ENCODE measurements at places on chromosomes 5 and 9.

- no peak for DNase-seq
Measured at GRCh38 chr9:77507212-77507961, 140.7 kb downstream of the GNA14 start.

DNA sequence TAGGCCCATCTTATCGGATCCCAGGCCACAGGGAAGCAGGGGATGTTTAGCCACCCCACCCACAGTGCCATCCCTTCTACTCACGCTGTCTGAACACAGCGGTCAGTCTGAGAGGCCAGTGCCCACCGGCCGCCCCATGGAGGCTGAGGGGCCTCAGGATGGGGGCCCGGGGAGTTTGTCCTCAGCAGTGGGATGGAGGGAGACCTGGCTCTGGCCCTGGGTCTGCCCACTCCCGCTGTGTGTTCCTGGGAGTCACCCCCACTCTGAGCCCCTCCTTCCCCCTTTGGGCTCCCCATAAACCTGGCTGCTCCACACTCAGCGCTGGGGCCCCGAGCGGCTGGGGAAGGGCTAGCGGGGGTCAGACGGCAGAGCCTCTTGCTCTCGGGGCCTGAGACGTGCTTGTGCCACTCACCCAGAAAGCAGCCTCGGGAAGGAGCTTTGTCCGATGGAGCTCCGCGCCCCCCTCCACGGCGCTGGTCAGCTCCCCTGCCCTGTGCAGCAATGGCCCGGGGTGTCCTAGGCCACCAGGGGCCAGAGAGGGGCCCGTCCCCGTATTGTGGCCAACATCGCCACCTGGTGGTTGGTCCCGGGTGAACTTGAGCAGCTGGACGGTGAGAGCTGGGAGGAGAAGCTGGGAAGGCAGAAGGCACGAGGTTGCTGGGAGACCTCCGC lies 10.9 kb upstream of the LAMC3 start:
- peak; percentile 60 for DNase-seq

DNA sequence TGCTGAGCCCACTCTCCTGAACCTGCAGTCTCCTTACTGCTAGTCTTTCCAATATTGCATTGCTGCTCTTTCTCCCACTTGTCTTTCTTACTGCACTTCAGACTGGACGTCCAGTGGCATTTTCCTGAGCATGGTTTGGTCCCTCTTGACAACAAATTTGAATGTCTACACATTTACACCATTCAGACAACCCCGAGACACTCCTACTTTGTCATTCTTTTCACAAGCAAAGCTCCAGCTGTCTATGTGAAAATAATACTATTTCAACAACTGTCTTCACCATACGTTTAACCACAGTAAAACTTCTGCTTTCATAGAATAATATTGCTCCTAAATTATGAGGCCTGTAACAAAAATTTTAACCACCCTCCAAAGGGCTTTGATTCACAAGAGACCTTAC lies 10.4 kb upstream of the APTX start:
- no peak for DNase-seq

- DNase-seq, result no peak
Measured at GRCh38 chr5:55440188-55440646, 94.5 kb downstream of the PLPP1 start.

- no peak for DNase-seq
Measured at GRCh38 chr5:112445626-112446350, 26.7 kb upstream of the EPB41L4A start.

DNA sequence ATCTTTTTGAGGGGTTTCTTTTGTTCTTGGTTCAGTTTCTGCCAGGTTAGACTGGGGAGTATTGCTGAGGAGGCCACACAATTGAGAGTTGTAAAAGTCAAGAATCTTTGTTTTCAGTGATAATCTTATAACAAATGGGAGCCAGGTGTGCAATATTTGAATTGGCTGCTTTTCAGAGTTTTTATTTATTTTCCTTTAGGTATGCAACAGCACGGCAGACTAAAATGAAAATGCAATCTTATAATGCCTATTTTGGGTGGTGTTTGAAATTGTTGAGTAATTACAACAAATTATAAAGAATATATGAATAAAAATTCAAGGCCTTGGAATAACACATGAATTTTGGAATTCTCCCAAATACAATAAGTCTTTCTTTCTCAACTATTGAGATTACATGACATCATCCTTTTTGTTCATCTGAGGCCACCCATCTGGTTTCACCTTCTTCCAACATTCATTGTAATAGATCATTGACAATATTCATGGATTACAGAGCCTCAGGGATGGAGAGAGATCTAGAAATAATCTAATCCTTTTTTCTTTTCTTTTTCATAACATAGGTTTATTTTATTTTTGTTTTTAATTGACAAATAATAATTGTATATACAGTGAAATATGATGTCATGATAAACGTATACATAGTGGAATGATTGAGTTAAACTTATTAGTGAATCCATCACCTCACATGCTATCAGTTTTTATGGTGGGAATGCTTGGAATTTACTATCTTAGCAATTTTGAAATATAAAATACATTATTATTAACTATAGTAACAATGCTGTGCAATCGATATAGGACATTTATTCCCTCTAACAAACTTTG lies 1061.0 kb downstream of the NR2F1-AS1 start:
- no peak for DNase-seq

- DNase-seq, result no peak
Measured at GRCh38 chr5:17991775-17992174, 357.5 kb downstream of the TAF11L14 start.

DNA sequence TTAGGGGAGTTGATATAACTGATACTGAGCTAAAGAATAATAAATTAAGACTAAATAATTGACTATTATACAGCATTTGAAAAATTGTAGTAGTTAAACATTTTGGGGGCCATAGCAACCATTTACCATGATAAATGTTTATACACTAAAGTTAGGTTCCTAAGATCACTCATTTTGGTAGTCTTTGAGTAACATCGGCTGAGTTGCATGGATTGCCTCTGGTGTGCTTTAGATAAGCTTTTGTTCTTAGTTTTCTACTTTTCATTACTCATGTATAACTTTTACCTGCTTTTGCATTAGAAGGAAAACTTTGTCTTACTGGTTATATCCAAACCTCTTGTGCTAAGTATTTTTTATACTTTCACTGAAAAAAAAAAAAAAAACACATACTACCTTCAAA lies 101.2 kb downstream of the SLC44A1 start:
- DNase-seq, result no peak

DNA sequence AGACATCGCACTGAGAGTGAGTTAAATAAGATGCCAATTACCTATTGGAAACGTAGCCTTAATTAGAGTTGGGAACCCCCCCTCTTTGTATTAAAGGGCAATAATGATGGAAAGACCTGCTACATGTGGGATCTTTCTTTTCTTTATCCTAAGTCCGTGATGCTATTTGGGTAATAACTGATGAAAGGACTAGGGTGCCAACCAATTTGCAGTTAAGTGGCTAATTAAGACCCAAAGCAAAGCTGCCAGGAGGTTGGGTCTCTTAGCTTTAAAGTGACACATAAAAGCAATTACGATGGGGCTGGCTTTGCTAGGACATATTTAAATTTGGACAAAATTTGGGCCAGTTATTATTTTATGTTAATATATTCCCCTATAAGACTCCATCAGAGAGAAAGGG lies 728.8 kb downstream of the NR2F1-AS1 start:
- DNase-seq, result no peak

- DNase-seq, result no peak
Measured at GRCh38 chr9:2657427-2657826, 35.8 kb downstream of the VLDLR start.

- DNase-seq, result no peak
Measured at GRCh38 chr5:157196045-157196444, 15.4 kb downstream of the ITK start.

GRCh38 chr5:138492560-138493045 lies 27.3 kb downstream of the EGR1 start:
- no peak for DNase-seq

DNA sequence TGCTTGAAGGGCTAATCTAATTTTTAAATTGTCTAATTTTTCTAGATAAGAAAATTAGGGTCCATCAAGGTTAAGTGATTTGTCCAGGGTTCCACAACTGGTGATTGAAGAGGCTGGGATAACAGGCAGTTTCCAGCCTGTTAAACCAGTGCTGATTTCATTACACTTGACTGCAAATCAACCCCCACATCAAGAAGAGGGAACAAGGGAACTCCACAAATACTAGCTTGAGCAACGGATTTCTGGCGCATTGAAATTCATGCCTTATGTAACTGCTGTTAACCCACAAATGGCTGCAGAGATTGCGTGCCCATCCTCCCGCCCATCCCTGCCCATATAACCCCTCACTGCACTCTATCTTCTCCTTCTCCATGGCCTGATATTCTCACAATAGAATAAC lies 10.0 kb downstream of the PLPPR1 start:
- no peak for DNase-seq

DNA sequence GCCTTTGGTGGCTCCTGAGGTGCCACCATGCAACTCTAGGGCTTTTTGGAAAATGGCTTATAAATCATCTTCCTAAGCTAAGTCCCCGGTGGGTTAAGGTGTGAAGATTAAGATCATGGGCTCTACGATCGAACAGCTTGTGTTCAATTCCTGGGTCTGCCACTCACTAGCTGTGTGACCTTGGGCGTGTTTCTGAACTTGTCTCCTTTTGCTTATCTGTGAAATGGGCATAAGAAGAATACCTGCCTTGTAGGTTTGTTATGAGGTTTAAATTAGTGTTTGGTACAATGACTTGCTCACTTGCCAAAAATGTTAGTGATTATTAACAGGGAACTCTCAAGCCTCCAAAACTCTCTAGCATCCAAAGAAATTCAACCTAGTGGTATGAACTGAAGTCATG lies 119.2 kb upstream of the PITX1 start:
- DNase-seq, result no peak

- no peak for DNase-seq
Measured at GRCh38 chr9:83425240-83425639, 113.0 kb downstream of the FRMD3 start.

DNA sequence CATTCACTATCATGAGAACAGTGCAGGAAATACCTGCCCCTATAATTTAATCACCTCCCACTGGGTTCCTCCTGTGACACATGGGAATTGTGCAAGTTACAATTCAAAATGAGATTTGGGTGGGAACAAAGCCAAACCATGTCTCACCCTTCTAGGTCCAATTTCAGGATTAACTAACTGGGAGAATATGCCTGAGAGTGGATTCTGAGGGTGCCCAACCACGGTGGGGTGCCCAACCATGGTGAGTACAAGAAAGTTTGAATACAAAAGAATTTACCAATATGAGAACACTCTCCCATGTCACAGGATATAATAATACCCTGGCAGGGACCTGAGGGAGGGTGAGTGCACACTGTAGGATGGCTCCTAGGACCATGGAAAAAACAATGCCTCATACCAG lies 17.2 kb upstream of the GDA start:
- DNase-seq, result no peak

- no peak for DNase-seq
Measured at GRCh38 chr5:11139217-11139865, 378.3 kb upstream of the DAP start.

- DNase-seq, result no peak
Measured at GRCh38 chr5:9512457-9512856, 33.4 kb downstream of the SEMA5A start.

GRCh38 chr9:135066291-135066690 lies 21.2 kb upstream of the OLFM1 start:
- DNase-seq, result no peak

DNA sequence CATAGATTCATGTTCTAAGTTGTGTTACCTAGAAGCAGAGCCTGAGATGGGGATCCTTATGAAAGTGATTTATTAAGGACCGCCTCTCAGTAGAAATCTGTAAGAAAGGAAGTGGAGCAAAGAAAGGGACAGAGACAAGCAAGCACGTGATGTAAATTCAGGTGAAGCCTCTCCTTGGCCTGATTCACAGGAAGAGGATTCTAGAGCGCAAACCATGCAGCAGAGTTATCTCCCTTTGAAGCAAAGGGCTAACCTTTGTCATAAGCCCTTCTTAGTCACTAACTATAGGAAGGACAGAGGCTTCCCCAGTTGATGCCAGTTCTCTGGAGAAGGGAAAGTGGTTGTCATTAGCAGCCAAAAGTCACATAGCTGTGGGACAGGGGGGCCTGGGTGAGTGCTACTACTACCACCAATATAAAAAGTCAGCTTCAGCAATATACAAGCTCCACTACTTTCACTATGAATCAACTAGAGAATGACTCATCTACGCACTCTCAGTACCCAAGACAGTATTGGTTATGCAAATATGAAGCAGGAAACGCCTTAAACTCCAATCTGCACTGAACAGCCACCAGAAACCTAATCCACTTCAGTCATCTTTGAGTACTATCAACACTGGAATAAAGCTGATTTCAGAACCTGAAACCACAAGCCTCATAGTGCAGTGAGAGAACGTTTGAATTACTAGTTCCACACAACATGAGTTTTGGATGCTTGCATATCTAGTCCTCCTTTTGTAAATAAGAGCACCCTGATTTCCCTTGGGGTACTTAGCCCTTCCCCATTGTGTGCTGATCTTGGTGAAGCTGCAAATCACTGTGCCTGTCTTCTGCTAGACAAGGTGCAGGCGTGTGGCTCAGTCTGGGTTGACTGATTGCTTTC lies 162.7 kb downstream of the ZNF608 start:
- DNase-seq, result peak; percentile 40

DNA sequence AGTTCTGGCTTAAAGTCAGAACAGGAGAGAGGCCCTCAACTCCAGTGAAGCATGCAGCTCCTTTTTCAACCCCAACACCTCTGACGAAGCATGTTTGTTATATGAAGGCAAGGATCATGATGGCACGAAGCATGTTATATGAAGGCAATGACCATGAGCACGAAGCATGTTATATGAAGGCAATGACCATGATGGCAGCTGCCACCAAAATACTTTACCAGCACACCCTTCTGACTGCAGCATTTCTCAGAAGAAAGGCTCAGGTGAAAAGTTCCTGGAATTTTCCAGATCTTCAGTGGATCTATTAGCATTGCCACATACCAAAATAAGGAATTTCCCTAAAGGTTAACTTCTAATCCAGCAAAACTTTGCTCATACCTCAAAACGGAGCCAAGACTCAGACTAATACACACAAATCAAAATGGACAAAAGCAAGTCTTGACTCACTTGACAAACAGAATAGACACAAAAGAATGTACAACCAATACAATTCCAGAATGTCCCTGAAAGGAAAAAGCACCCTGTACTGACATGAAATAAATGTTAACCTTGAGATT lies 217.4 kb downstream of the FANCC start:
- DNase-seq, result no peak

GRCh38 chr5:157288405-157289163 lies 22.7 kb downstream of the CYFIP2 start:
- DNase-seq, result no peak

DNA sequence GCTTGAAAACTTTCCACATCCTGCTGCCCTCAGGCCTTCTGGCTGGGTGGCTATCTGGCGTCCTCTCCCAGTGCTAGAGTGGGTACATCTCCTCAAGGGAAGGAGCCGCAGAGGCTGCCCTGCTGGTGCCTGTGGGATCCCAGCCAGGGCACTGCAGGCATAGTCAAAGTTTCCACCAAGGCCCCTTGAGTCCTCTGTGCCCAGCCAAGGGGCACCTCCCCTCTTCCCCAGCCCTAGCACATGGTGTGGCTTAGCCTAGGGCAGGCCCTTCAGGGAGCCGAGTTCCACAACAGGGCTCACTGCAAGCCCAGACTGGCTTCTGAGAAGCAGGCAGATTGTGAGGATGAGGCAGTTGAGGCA lies 103.2 kb downstream of the RGS3 start:
- no peak for DNase-seq
